Activated CD4-positive, alpha-beta T cell treated with anti-CD3 and anti-CD28 coated beads for 4 hours (primary cell): ENCODE measurements at places on chromosomes 5 and 9.

- no peak for DNase-seq
Observed at GRCh38 chr5:2149195-2149539, 266.4 kb upstream of the IRX4 start.

DNA sequence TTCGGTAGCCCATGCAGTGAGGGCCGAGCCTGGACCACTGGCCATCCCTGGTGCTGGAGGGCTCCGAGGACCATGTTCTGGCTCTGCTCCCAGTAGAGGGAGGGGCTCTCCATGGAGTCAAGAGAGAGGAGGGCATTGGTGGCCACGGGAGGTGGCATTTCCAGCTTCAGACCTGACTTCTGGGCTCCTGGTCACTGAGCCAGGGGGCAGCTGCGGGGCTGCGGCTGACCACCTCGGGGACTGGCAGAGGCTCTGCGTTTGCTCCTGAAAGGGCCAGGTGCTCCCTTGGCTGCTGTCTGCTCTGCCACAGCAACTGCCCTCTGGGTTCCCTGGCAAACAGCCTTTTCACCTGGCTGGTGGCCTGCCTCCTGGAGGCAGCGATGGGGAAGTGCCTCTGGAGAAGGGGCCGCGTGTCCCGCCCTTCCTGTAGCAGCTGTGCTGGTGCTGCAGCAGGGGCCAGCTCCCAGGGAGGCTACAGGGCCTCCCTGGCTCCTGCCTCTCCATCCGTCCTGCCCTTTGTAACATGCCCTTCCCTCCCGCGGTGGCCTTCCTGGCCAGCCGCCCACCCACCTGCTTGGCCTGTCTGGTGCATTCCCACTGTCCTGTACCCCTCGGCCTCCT, 144.6 kb downstream of the CACNA1B start:
- no peak for DNase-seq

DNA sequence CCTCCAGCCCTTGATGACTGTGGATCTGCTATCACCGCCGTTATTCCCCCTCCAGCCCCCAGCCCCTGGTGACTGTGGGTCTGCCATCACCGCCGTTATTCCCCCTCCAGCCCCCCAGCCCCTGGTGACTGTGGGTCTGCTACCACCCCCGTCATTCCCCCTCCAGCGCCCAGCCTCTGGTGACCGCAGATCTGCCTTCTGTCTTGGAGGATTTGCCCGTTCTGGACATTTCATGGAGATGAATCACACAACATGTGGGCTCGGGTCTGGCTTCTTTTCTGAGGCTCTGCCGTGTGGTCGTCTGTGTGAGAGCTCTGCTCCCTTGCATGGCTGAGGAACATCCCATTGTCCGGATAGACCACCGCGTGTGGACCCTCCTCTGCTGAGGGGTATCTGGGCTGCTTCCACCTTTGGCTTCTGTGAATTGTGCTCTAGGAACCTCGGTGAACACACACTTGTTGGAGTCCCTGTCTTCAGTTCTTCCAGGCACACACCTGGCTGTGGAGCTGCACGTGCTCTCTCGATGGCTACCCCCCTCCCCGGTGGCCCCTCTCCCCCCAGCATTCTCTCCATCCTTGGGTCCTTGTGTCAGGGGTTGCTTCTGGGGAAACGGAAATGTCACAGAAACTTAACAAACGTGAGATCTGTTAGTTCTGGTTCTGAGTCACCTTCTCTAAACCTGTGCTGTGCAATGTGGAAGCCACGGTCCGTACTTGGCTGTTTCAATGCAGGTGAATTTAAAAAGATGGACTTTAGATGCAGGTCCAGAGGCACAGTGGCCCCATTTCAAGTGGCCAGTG, 105.3 kb upstream of the COL5A1 start:
- no peak for DNase-seq

GRCh38 chr5:142537938-142538337, 148.0 kb downstream of the FGF1 start:
- no peak for DNase-seq

- no peak for DNase-seq
Observed at GRCh38 chr5:38060354-38060753, 198.0 kb upstream of the EGFLAM start.

DNA sequence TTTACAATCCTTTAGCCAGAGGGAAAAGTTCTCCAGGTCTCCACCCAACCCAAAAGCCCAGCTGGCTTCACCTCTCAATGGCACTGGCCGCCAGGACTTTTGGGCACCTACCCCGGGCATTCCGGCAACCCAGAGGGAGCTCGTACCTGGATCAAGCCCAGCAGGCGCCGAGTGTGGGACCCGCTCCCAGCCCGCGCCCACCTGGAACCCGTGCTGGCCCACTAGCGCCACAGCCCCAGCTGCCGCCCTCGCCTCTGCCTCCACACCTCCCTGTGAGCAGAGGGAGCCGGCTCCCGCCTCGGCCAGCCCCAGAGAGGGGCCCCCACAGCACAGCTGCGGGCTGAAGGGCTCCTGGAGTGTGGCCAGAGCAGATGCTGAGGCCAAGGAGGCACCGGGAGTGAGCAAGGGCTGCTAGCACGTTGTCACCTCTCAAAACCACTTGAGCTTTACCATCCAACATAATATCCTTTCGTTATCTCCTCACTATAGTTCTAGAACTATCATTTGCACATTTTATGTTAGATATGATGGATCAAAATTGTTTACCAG, 69.7 kb downstream of the GCNT1 start:
- no peak for DNase-seq

- no peak for DNase-seq
Observed at GRCh38 chr9:38424918-38425317, 664 bp upstream of the IGFBPL1 start.

- no peak for DNase-seq
Observed at GRCh38 chr5:36664766-36665165, 58.4 kb downstream of the SLC1A3 start.

- DNase-seq: no peak
Observed at GRCh38 chr9:79151791-79152190, 420.0 kb upstream of the TLE4 start.

- no peak for DNase-seq
Observed at GRCh38 chr5:119074419-119074818, 3.5 kb downstream of the DMXL1 start.

- no peak for DNase-seq
Observed at GRCh38 chr9:113673726-113674125, 202.4 kb upstream of the ZNF618 start.

GRCh38 chr9:109880276-109881169, 100.5 kb downstream of the PALM2AKAP2 start:
- peak; percentile 8 for DNase-seq

DNA sequence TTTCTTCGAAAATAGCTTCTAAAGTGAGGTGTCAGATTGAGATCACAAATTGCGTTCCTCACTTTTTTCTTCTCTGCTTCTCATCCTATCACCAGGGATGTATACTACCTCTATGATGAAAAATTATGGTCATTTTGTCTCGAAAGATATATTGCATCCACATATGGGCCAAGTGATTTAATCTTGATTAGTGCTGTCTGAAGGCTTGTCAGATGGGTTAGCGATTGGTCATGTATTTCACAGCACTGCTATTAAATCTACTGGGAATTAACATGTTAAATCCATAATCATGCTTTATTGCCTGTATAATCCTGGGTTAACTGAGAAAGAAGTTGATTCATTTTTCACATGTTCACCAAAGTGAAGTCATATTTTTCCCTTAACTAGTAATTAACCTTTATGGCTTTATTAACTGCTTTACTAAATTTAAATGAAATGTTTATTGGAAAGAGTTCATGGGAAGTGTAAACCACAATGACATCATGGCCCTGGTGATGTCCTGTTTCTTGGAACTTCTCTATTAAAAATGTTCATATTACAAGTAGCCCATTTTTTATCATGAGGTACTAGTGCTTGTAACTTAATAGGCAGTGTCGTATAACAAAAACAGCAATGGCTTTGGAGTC, 193.3 kb downstream of the SMC2 start:
- DNase-seq: no peak

DNA sequence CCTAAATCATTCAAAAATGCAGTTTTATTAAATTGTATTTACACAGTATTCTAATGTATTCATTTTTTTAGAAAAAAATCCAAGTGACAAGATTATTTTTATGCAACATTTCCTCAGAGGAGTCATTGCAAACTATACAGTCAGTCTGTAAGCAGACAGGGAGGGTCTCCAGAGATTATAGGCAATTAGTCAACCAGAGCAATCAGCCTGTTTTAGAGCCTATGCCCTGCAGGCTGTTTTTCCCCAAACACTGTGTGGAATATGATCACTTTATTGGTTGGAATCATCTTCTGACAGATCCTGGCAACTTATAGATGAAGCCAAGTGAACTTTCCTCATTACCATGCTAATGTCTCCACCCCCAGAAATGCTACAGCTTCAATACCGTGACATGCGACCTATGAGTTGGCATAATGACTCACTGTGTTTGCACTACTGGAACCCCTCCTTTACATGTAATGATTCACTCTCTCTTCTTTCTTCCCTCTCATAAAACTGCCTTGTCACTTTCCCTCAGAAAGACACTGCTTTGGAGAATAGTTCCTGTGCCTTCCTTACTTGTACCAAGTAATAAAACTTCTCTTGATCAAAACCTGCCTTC, 577.7 kb upstream of the FTMT start:
- no peak for DNase-seq

GRCh38 chr5:83608122-83608521, 112.5 kb downstream of the HAPLN1 start:
- DNase-seq: no peak

GRCh38 chr9:21579247-21579671, 97.1 kb upstream of the IFNE start:
- peak; percentile 23 for DNase-seq

GRCh38 chr5:72556351-72557166, 49.3 kb upstream of the ZNF366 start:
- peak; percentile 1 for DNase-seq

DNA sequence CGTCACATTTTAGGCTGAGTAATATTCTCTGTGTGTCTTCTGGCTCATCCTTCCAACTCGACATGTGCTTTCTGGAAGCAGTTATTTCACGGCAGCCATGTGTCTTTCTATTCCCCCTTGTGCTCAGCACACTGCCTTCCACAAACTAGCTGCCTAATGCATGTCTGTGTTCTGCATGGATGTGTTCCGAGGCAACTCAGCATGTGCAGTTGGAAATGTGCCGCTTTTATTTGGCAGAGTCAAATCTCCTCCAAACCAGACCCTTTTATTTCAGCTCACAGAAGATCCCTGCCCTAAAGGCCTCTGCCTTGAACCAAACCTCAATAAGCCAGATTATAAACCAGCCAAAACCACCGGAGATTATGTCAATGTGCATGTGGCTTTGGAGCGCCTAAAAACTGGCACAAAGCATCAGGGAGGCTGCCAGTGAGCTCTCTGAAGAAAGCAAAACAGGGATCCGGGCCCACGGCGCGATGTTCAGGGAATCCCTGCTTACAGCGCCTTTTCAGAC, 360.2 kb downstream of the DEPDC1B start:
- no peak for DNase-seq

DNA sequence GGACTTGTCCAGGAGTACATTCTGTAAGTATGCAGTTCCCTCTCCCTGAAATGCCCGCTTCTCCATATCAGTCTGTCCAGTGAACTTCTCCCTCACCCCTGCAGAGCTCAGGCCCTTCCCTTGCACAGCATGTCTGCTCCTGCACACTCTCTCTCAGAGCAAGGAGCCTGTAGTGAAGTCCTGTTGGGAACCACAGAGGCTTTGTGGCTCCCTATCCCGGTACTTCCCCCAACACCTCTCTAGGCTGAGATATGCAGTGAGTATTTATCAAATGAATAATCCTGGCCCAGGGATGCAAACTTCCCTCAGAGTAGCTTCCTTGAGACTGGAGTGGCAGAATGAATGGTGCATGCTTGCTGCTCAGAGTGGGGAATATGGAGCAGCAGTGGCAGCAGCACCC, 48.8 kb downstream of the POC5 start:
- DNase-seq: no peak

DNA sequence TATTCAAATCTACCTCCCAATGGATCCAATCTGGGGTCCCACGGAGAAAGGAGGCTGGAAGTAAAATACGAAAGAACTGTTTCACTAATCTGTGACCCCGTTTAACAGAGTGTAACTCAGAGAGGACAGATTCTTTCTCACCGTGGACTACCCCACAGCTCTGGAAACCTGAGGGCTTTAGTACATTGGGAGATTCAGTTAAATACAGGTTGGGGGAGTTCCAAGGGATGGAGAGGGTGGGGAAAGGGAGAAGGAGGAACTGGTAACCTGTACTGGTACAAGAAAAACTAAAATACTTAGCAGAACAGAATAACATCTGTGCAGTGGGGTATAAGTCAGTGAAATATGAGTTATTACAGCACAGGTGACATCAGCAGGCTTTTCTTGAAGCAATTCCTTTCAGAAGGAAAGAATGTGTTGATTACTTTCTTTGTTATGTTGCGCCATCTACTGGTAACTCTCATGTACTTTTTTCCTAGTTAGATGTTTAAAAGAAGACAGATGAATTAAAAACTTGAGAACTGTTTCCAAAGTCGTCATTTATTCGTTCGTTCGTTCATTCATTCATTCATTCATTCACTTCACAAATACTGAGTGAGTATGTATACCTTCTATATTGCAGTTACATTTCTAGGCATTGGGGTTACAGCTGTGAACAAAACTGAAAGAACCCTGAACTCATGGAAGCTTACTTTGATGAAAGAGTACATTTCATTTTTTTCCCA, 30.0 kb upstream of the STOM start:
- DNase-seq: peak; percentile 3

DNA sequence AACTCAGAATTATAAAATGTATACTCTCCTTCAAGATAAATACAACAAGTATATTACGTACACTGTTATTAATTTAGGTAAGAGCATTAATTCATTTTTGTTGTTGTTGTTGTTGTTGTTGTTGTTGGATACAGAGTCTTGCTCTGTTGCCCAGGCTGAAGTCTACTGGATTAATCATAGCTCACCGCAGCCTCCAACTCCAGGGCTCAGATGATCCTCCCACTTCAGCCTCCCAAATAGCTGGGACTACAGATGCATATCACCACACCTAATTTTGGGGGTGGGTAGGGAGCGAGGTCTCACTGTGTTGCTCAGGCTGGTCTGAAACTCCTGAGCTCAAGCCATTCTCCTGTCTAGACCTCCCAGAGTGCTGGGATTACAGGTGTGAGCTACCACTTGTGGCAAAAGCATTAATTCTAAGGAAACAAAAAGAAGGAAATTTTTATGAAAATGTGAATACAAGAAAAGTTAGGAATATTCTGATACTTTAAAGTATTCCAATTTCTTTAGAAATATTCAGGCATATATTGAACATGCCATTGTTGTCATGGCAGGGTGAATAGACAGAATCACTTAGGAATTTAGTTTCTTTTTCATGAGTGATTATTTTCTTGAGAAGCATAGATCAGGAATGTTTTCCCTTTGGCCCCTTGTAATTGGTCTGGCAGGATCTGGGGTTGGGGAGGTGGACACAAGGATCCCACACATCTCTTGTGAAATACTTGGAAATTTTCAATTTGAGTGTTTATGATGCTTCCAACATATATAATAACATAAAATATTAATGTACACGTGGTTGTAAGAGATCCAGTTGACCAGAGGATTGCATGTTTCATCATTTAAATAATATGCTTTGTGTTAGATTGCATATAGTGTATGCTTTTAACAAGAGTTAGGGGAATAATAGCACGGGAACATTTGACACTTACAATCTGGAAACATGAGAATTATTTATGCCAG, 263.6 kb downstream of the FANCC start:
- DNase-seq: no peak
